ENCODE measurements at places on chromosomes 1 and 21.
A peak's percentile ranks its signal among the peaks of the same experiment; 100 is the strongest.

DNA sequence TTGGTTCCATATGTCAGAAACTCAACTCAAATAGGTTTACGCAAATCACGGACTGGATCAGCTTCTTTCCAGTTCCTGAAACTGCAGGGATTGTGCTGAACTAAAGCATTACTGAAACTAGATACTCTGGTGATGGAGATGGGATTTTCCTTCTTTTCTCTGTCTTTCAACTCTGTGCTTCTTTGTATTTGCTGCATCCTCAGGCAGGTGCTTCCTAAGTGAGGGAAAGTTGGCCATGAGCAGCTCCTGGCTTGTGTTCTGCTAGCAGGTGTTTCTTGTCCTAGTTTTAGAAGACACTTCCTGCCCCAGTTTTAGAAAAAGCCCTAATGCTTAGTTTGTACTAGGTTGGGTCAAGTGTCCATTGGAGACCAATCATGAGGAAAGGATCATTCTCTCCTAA is 86.7 kb upstream of the USP24 start:
- no peak for DNase-seq

GRCh38 chr1:80535466-80535865 is 1265.3 kb upstream of the ADGRL2 start:
- no peak for DNase-seq

DNA sequence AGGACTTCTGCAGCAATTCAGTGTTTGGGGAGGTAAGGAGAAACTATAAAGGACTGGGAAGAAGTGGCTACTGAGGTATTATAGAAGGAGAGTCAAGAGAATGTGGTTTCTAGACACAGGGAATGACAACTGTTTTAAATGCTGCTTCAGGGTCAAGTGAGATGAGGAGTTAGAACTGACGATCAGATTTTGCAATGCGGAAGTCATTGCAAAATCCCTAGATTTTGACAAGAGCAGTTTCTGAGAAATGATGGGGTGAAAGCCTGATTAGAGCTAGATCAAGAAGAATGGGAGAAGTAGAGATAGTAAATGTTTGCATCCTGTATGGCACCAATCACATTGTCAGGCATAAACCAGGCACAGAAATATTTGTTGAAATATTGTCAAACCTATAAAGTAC is 4.7 kb upstream of the TSNAX start:
- no peak for DNase-seq

DNA sequence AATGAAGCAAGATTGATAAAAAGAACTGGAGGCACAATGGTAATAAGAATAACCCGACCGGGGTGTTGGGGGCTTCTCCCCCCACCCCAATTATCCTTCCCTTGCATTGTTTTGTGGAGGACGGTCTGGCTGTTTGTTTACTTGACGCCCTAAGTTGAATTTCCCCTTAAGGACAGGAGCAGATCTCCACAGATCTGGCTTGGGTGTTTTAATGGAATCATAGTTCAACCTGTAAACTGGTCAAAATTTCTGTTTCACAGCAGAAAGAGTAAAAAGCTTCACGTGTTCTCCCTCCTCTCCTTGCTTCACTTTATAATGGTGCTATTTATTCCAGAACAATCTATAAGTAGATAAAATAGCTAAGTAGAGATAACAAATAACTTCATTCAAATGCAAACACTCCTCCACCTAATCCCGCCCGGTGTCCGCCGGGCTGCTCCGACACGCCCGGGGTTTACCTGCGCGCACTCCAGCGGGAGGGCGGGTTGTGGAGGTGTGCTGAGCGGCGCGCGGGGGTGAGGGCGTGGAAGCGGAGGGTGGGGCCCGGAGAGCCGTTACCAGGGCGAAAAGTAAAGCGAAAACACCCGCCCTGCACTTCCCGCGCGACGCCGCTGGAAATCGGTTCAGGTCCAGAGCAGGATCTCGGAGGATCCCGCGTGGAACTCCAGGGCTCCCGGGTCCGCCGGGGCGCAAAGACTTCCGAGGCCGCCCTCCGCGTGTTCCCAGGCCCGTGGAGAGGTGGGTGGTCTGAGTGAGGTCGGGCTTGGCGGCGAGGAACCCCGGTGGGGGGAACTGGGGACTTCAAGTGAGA is 2.0 kb upstream of the ATF3 start:
- DNase-seq: no peak

- DNase-seq: no peak
Measured at GRCh38 chr1:219626865-219627264, 14.0 kb upstream of the ZC3H11B start.

DNA sequence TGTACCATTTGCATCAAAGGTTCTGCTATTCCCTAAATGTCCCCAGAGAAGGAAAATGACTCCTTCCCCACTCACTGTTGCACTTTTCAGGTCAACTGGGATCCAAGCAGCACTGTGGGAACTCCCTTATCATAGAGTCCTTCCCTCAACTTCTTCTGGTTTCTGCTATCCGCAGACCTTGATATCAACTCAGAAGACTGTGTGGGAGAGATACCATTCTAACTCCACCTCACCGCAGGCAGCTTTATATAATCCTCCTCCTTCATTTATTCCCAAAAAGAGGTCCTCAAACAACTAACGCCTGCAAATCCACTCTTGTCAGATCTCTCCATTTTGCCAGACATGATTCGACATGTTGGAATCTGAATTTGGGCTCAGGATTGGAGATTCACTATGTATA is 27.3 kb downstream of the LHX9 start:
- no peak for DNase-seq

- no peak for DNase-seq
Measured at GRCh38 chr1:202067188-202067974, 55.3 kb upstream of the GPR37L1 start.

DNA sequence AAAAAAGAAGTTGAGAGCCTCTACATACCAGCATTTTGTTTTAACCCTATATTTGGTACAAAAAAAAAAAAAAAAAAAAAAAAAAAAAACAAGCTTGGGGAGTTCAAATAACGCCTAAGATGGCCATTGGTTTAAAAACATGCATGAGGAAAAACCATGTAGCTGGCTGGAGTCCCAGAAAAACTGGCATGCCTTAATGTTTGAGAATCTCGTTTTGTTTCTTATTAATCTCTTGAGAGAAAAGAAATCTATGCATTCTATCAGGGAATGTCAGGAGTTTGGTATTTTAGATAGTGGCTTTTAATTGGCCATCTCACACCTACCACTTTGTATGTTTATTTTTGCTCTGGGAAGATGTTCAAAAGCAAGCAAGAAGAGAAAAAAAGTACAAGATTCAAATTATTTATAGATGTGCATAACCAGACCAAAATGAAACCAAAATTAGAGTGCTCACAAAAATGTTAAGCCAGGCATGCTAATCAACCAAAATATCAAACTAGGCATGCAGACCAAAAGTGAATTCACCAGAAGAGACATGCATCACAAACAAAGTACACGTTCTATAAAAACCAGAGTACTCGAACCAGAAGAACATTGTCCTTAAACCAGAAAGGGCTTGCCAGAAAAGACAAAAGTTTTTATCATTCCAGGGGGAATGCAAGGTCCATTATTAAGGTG is 156.6 kb downstream of the AK5 start:
- peak; percentile 73 for DNase-seq

GRCh38 chr21:34243562-34243961 is 120.2 kb upstream of the KCNE2 start:
- no peak for DNase-seq

GRCh38 chr1:154353966-154354365 is 28.6 kb downstream of the ATP8B2 start:
- DNase-seq: no peak

Measured in brain microvascular endothelial cell (primary cell).